ENCODE measurements at places on chromosomes 11 and 22. TPM values are rescaled to one million over a fixed set of nuclear protein-coding genes. Genes with fewer than 3 reads are reported as not detected.

Gene RDX
- total RNA-seq, result 121 TPM

Gene PRR33
- total RNA-seq, result not detected

Gene CDCA5
- 52.6 TPM for total RNA-seq

Gene RASSF10
- 29.1 TPM for total RNA-seq

Gene GAL
- 220 TPM for total RNA-seq

Gene UFD1
- total RNA-seq, result 42.8 TPM

Gene TRIM29
- total RNA-seq, result not detected

Gene TUB
- total RNA-seq, result 30.3 TPM

Gene TTLL8
- not detected for total RNA-seq

All from endodermal cell (in vitro differentiated cells).